ENCODE measurements at places on chromosomes 4 and X. TPM values are rescaled to one million over a fixed set of nuclear protein-coding genes. Genes with fewer than 3 reads are reported as not detected.

The MAGEC3 gene
- total RNA-seq = not detected

The CXCL13 gene
- not detected for total RNA-seq

The EDA gene
- total RNA-seq = 1.2 TPM

The UGT2B15 gene
- total RNA-seq = not detected

The RAB33A gene
- total RNA-seq = 0.33 TPM

The INTU gene
- total RNA-seq = 13.8 TPM

The GPR143 gene
- total RNA-seq = 5.9 TPM

The RBM47 gene
- total RNA-seq = 2.4 TPM

The MUC7 gene
- not detected for total RNA-seq

The HDX gene
- total RNA-seq = 1.2 TPM

The SLC38A5 gene
- total RNA-seq = 65.6 TPM

The EREG gene
- 5.3 TPM for total RNA-seq

The EFNB1 gene
- 25.1 TPM for total RNA-seq

The CNGA1 gene
- total RNA-seq = 0.11 TPM

The ITM2A gene
- total RNA-seq = 0.33 TPM

The ABCG2 gene
- 5.2 TPM for total RNA-seq

The NSUN7 gene
- 0.65 TPM for total RNA-seq

The SGMS2 gene
- 142 TPM for total RNA-seq

The TEX13D gene
- not detected for total RNA-seq

The SORCS2 gene
- not detected for total RNA-seq

The PWWP3B gene
- 5.1 TPM for total RNA-seq

The HMGB3 gene
- total RNA-seq = 8.2 TPM

The NDST3 gene
- 2.3 TPM for total RNA-seq

The CFI gene
- not detected for total RNA-seq

The RHOXF1 gene
- total RNA-seq = not detected

The PCSK1N gene
- 13.1 TPM for total RNA-seq

The ADH7 gene
- total RNA-seq = not detected

The MFAP3L gene
- total RNA-seq = 13.7 TPM

The PRKG2 gene
- total RNA-seq = 0.39 TPM

The MAGEA4 gene
- not detected for total RNA-seq

The CENPI gene
- 6.3 TPM for total RNA-seq

The UTP3 gene
- 12.4 TPM for total RNA-seq

The COX7B gene
- 222 TPM for total RNA-seq

The SSX2 gene
- not detected for total RNA-seq

The SPANXA2 gene
- not detected for total RNA-seq

The SPANXN3 gene
- not detected for total RNA-seq

The ZNF185 gene
- total RNA-seq = 36.5 TPM

The NAP1L2 gene
- not detected for total RNA-seq

The OPRPN gene
- total RNA-seq = not detected

The RAB41 gene
- not detected for total RNA-seq

The NWD2 gene
- under 0.01 TPM for total RNA-seq

The ITIH6 gene
- not detected for total RNA-seq

The LRAT gene
- total RNA-seq = 0.39 TPM

The CT45A3 gene
- not detected for total RNA-seq

The CCDC120 gene
- 9.3 TPM for total RNA-seq

The F11 gene
- not detected for total RNA-seq

The UCHL1 gene
- 3.9 TPM for total RNA-seq

The TET2 gene
- total RNA-seq = 25.1 TPM

Measured in placental epithelial cell (primary cell).